Activated CD8-positive, alpha-beta memory T cell treated with anti-CD3 and anti-CD28 coated beads for 1 hour (primary cell): ENCODE measurements at places on chromosomes 1 and 21.

DNA sequence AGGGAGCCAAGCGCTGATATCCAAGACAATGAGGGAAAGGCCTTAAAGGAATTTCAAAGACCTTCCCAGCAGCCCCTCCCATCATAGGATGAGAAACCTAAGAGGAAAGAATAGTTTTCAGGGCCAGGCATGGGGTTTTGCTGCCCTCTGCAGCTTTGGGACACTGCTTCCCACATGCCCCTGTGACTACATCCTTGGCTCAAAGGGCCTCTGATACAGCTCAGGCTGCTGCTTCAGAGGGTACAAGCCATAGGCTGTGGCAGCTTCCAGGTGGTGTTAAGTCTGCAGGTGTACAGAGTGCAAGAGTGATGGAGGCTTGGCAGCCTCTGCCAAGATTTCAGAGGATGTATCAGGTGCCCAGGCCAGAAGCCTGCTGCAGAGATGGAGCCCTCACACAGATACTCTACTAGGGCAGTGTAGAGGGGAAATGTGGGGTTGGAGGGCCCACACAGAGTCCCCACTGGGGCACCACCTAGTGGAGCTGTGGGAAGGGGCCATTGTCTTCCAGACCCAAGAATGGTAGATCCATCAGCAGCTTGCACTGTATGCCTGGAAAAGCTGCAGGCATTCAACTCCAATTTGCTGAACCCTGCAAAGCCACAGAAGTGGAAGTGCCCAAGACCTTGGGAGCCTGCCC, 125.8 kb downstream of the SLC45A1 start:
- DNase-seq = no peak

- DNase-seq = no peak
Measured at GRCh38 chr1:235767795-235768194, 98.9 kb downstream of the LYST start.

GRCh38 chr1:119331915-119332314, 36.7 kb upstream of the HAO2 start:
- DNase-seq = no peak

DNA sequence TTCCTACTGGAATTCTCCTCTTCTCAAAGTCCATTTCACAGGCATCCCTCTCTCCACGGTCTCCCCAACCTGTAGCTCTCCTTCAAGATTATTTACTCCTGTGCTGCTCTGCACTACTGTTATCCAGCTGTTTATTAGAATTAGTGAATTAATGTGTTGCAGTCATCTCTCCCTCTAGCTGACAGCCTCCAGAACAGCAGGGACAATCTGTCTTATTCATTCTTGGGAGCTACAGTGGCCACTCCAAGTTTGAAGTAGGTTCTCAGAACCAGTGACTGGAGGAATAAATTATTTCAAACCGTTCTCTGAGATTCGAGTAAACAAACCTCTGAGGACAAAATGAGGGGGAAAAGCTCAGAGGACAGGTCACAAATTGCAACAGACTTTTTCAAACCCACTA, 330.9 kb downstream of the RRAGC start:
- DNase-seq = no peak

GRCh38 chr1:184403961-184404726, 17.3 kb downstream of the C1orf21 start:
- no peak for DNase-seq

GRCh38 chr1:234295068-234295467, 78.2 kb upstream of the COA6 start:
- no peak for DNase-seq

DNA sequence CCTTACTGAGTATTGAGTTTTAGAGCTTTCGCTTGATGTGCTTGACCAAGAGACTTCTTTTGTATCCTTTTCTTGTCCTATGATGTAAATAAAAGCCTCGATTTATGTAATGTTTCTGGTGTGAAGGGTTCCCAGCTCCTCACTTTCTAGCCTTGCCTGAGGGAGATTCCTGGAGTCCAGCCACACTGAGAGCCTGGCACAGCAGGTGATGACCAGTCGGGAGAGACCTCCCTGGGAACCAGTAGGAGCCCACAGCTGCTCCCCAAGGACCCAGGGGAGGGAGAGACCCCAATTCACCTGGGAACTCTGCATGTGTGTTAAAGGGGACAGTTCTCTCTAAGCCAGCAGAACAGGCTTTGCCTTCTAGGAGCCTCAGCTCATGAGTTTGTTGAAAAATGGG, 8.9 kb downstream of the C1orf115 start:
- DNase-seq = no peak

DNA sequence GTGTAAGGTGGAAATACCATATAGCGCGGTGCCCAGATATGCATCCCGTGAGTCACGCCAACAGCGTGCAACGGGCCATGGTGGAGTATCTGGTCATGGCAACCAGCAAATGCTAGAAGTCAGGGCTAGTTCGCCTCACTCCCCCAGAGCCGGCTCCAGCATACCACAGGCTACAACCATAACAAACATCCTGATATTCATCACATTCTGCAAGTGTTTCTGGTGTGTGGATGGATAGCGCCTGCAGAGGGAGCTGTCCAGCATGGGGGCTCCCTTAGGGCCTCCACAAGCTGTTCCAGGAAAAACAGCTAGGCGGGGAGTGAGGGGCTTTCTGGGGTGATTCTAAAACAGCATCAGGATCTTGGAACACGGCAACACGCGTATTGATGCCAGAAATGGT, 6.8 kb downstream of the C1orf198 start:
- no peak for DNase-seq

- DNase-seq = no peak
Measured at GRCh38 chr1:47697616-47698335, 259.9 kb downstream of the FOXD2 start.
